ENCODE measurements at places on chromosomes 12 and 14.
A peak's percentile ranks its signal among the peaks of the same experiment; 100 is the strongest.

DNA sequence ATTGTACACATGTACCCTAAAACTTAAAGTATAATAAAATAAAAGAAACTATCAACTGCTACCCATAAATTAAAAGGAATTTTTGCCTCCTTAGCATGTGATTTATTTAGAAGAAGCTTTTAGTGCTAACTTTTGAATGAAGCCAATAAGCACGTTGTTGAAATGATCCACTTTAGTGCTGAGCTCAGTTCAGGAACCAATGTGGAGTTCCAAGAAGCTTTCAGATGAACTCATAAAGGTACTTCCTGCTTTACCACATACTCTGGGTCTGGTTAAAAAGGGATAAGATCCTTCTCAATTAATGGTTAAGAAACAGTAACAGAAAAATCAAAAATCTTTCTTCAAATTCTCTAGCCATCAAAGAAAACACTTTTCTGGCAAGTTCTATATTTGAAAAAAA, 39.4 kb downstream of the TMTC1 start:
- peak; percentile 43 for DNase-seq

DNA sequence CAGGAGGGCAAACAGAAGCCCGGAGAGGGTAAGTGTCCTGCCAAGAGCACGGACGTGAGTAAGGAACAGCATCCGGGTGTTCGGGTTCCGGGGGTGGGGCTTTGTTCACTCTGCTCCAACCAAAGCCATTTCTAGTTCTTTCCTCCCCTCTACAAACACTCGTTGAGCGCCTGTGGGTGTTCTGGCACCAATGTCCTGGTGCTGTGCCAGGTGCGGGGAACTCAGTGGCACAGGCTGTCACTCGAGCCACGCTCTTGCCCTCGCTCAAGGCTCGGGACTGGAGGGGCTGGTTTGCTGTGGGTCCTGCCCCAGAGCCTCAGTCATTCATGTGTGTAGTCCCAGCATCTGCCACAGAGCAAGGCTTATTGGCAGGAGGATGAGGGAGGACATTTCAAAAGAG, 157.5 kb downstream of the CALM1 start:
- DNase-seq = no peak

- DNase-seq = peak; percentile 15
Observed at GRCh38 chr14:69355607-69356281, 42.4 kb downstream of the ERH start.

- no peak for DNase-seq
Observed at GRCh38 chr14:67392800-67393199, 19.2 kb downstream of the PLEK2 start.

DNA sequence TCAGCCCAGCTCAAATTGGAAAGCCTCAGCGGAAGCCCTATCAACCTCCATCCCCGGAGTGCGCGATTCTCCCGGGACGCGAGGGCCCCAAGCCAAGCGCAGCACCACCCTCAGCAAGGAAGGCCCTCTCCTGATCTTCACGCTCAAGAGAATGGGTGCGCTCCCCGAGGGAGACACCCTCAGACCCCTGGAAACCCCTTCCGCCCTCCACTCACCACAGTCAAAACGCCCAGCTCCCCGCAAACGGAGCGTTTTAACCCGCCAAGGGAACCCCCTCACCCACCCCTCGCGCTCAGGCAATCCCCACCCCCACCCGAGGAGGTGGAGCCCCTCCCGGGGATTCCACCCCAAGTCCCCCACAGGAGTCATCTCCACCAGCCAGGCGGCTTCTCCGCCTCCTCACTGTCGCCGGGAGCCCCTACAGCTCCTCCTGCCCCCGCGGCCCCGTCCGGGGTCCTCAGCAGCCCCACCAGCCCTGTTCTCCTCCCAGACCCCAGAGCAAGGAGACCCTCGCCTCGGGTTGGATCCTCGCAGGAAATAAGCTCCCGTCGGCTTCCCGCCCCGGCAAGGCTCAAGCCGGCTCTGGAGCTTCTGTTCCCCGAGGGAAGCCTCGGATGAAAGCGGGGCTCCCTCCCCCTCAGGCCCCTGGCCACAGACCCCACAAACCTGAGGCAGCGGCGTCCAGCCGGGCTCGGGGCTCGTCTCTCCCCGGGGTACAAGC, 507 bp downstream of the BAZ2A start:
- no peak for DNase-seq

- DNase-seq = no peak
Observed at GRCh38 chr14:59630288-59630963, 53.8 kb upstream of the CCDC175 start.

- DNase-seq = peak; percentile 45
Observed at GRCh38 chr14:21070610-21071224, 613 bp downstream of the ARHGEF40 start.

DNA sequence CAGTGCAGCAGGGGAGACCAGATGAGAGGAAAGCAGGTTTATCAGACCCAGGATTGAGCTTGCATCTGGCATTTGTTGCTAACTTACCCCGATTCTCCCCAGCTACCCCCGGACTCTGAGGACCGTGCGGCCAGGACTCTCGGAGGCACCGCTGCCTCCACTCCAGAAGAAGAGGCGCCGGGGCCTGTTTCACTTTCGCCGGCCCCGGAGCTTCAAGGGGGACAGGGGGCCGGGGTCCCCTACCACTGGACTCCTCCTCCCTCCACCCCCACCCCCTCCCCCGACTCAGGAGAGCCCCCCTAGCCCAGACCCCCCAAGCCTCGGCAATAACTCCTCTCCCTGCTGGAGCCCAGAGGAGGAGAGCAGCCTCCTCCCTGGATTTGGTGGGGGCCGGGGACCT, 6.5 kb upstream of the CPNE6 start:
- no peak for DNase-seq

- DNase-seq = peak; percentile 96
Observed at GRCh38 chr12:108611884-108612415, 14.1 kb upstream of the TMEM119 start.

GRCh38 chr12:72228424-72228823, 43.7 kb upstream of the TRHDE start:
- no peak for DNase-seq

DNA sequence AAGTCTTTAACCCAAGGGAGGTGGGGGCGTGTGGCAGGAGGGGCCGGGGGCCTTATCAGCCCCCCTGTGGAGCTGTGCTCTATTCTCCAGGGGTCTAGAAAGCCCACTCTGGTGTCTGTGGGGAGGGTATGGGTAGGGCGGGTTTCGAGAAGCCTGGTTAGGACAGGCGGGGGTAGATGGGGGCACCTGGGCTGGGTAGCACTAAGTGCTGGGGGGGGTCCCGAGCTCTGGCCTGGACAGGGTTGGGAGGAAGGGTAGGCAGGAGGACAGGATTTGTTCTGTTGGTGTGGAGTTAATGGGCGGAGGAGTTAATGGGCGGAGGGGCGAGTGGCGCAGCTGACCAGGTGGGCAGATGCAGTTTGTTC, 2.0 kb downstream of the PACS2 start:
- DNase-seq = no peak

DNA sequence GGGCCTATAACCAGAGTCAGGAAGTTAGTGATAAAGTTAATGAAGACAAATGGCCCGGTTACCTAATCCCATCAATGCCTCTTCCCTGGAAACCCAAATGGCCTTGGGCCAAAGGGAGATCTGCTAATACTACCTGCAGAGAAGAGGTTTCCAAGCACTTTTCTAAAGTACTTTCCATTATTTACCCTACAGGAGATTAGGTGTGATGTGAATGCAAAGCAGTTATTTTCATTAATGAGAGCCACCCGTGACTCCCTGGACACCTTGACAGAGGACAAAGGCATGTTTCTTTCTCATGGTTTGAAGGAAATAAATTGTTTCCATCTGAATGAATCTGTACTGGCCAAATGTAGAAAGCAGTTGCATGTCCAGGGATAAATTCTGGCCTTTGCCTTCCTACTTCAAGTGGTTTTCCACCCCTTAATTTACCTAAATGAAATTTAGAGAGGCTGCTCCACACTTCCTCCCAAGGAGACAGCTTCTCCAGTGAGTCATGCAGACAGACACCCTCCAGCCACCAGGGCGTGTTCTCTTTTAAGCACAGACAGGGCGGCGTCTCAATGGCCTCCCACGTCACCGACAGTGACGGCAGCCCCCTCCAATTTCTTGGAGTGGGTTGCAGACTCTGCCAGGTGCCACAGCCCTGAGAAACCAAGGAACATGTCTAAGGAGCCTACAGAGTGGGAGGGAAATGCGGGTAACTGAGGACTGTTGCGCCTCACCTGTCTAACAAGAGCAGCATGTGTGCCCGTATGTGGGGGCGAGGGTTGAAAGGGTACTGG, 43.9 kb upstream of the GNPNAT1 start:
- DNase-seq = peak; percentile 77

DNA sequence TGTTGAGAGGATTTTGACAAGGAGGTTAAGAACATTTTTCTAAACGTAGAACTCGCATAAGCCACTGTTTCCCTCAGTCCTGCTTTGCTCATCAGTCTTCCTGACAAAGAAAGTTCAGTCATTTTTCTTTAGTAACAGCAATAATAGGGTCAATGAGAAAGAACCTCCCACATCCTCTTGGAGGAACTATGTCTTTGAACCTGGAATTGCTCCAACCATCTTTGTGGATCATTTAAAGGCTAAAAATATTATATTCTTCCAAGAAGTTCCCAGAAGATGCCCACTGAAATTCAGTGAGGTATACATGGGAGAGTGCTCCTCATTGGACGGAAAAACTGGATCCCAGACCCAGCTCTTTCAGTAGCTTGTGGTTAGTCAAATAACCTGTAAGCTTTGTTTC, 282.8 kb upstream of the FAR2 start:
- no peak for DNase-seq

DNA sequence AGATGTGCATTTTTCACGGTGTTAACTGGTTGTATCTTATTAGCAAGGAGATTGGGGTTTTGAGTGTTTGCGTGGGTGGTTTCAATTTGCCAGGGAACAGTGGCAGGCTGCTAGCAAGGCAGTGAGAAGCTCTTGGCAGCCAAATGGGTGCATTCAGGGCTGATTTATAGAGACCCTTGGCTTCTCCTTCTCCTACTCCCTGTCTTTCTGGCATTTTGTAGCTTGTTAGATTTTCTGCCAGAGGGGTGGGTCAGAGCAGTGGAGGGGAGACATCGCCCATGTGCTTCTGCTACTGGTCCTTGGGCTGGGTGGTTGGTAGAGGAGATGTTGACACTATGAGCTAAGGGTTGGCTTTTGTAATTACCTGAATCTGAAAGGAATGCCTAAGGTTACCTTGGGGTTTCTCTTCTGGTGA, 9.6 kb downstream of the CALM1 start:
- DNase-seq = no peak

DNA sequence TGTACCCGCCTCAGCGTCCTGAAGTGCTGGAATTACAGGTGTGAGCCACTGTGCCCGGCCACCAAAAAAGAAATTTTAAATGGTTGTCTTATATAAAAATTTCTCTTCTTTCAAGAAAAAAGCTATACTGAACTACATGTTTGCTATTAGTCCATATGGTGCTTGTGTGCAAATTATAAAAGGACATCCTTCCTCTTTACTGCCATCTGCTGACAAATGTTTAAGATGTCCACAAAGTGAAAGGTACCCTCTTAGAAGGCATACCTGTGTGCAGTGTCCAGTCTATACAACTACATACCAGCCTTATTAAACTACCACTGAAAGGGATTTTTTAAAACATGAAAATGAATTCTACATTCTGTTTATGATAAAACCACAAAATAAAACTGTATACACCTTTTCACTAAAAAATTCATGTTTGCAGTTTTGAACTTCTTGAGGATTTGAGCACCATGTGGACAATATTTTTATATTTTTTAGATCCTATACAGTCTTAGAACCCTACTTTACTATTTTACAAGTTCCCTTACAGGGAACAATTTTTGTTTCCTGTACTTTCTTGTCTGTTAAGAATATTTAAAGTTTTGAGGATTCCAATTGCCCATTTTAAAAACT, 32.8 kb upstream of the TOMM20L start:
- peak; percentile 11 for DNase-seq

Data from LHCN-M2 (cell line).